ENCODE measurements at places on chromosomes 6 and 20.

- DNase-seq = no peak
Observed at GRCh38 chr6:6392214-6393068, 72.0 kb upstream of the F13A1 start.

DNA sequence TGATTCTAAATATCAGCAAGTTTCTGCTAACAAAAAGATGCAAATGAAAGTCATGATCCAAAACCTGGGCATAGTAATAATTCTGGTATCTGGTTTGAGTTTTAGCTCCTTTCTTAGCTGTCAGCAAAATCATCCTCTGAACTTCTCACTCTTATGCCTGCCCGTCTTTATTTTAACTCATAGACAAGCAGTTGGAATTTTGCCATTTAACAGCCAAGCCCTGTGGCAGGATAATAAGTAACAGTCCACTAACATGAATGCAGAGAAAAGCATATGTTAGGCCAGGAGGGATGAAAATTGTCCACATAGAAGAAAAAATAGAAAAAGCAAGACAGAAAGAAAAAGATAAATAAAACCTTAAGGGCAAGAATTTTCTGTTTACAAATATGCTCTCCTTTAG is 170.0 kb upstream of the LAMA2 start:
- DNase-seq = no peak

GRCh38 chr20:48295966-48296421 is 510.7 kb upstream of the SULF2 start:
- peak; percentile 31 for DNase-seq

GRCh38 chr6:10552270-10552810 is 31.2 kb downstream of the GCNT2 start:
- no peak for DNase-seq

DNA sequence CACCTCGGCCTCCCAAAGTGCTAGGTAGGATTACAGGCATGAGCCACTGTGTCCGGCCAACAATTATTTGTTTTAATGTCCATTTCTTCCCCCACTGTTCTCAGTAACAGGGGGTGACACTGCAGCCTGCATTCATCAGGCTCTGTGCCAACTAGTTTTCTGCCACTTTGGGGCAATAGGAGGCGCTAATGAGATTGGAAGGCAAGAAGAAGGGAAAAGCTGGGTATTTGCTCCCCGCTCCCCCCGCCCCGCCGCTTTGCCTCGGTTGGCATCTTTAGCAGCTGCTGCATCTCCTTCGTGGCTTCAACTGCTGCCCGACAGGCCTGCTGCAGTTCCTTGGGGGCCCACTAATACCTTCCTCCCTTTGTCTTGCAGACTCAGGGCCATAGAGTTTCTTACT is 35.0 kb upstream of the MDGA1 start:
- no peak for DNase-seq
